ENCODE measurements at places on chromosomes 2 and 18.
A peak's percentile ranks its signal among the peaks of the same experiment; 100 is the strongest.

DNA sequence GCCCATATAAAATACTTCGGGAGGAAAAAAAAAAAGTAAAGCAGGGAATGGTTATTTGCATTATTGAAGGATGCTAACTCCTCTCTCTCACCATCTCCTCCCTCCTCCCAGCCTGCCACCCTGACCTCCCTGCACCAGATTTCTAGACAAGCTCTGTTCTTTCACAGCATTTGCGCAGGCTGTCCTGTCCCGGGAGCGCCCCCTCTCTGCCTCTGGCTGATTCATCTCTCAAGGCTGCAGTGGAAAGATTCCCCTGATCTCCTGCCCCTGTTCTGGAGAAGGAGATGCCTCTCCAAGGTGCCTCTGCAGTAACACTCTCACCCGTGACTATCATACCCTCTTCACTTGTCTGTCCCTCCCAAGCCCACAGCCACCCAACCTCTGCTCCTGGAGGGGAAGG is 38.5 kb downstream of the COL4A4 start:
- DNase-seq = no peak

DNA sequence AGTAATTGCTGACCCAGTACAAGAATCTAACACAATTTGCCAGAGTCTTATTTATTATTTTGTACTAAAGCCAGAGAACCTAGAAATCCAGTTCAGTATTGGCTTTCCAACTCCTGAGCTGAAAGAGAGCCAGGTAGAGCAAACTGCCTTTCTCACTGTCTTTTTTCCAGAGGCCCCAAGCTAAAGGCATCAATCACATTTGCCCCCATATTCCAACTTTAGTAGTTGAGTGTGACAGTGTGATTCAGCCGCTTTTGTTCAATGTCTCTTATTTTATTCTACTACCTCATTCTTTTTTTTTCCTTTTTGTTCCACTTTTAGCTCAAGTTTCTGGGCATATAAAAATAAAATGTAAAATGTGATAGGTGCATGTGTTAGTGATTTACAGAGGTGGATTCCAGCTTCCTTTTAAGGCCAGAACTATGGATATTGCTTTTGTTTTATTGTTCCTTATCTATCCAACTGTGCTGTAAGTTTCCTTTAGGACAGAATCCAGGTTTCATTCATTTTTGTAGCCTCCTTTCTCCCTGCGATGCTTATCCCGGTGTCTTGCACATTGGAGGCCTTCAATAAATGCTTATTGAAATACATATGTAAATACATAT is 153.0 kb downstream of the ZEB2 start:
- DNase-seq = no peak

DNA sequence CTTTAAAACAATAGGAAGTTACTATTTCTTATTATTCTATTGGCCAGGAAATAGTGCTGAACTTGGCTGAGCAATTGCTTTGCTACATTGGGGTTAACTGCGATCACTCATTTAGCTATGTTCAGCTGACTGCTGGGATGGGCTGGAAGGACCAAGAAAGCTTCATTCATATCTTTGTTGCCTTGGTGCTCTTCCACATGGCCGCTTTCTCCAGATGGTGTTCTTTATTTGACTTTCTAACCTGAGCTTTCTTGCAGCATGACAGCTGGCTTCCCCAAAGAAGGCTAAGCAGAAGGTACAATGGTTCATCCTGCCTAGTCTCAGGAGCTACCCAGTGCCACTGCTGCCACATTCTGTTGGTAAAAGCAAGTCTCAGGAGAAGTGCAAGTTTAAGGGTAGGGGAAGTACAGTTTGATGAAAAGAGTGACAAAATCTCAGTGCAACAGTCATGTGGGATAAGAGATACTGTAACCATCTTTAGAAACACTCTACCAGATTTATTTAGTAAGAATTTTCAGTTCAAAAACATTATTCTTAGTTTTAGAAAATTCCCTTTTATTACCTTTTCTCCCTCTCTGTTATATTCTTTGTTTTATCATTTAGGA is 180.6 kb upstream of the RBMS1 start:
- no peak for DNase-seq

DNA sequence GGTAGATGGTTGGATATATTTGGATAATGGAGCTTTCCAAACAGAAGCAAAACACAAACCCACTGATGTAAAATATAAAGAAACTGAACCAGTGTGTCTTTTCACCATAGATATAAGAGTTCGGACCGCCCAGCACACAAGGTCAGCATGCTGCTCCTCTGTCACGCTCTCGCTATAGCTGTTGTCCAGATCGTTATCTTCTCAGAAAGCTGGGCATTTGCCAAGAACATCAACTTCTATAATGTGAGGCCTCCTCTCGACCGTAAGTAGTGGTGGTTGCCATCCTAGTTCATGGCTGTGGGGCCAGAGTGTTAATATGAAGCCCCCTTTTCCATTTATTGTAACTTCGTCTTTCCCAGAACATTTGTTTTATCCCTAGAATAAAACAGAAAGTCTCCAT is 125.2 kb upstream of the LYPD6 start:
- no peak for DNase-seq

DNA sequence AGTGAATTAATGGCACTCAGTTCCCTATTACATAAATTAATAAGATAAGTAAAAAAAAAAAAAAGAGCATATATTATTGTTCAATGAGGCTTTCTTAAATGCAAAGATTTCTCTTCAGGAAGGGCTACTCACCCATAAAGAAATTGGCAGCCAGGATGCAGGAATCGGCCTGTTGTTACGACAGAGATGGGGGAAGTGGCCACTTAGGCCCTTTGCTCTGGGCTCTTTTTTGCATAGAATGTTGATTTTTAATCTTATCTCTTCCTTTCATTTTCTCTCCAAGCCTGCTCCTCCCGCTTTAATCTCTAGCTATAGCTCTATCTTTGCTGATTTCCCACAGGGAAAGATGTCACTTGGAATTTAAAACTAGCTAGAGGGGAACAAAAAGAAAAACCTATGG is 391.8 kb upstream of the CRIM1 start:
- DNase-seq = no peak

DNA sequence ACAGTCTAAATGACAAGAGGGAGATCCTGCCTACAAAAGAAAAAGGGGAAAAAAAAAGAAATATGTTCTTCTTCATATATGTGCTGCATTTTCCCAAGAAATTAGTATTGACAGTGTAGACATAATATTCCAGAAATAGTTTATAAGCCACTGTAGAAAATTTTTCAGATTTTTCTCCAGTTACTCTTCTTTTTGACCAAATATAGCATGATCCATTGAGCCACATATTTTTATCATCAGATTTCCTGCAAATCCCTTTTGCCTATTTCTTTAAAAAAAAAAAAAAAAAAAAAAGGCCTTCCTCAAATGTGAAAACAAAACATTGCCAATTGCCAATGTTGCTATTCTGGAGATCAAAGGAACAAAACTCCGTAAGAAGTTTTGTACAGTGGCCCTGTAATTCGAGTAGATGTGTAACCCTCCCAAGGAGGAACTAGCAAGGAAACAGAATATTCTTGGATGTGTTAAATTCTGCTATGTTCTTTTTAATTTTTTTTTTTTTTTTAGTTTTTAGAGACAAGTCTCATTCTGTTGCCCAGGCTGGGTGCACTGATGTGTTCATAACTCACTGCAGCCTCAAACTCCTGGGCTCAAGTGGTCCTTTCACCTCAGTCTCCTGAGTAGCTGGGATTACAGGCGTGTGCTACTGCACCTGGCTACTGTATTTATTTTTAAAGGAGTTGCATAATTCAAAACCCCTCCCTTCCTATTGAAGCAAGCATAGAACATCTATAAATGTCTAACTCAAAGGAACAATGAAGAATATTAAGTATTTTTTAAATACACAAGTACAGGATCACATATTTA is 12.5 kb upstream of the CABYR start:
- peak; percentile 63 for DNase-seq

Measured in fibroblast of skin of right quadriceps (primary cell).